ENCODE measurements at places on chromosomes 7 and 10. TPM values are rescaled to one million over a fixed set of nuclear protein-coding genes. Genes with fewer than 3 reads are reported as not detected.

DNA sequence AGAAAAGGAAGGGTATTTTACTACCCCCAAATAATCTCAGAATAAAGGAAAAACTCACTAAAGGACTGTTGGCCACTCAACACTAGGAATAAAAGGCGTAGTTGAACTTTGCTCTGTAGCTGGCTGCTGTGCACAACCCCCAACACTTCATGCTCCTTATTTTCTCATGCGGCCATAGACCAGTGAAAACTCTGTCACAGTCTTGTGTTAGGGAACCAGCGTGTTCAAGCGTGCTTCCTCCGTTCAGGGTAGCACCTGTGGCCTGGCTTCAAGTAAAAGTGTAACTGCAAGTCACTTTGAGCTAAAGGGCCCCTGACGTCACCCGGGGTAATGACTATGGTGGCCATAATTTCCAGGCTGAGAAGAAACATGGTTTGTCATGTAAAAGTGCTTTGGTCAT lies 27.0 kb downstream of the BLNK start:
- no peak overlapping the region for H3K4me3 ChIP-seq
- H3K36me3 ChIP-seq = no peaks in the 10 kb centered on the region
- H3K27ac ChIP-seq = no peak overlapping the region

GRCh38 chr10:8873310-8873709 lies 818.8 kb downstream of the GATA3 start:
- H3K27me3 ChIP-seq = peaks cover 2% of the 10 kb centered on the region
- no peaks in the 10 kb centered on the region for H3K4me1 ChIP-seq
- H3K36me3 ChIP-seq = no peaks in the 10 kb centered on the region
- DNase-seq = no peak
- H3K4me3 ChIP-seq = no peak overlapping the region

DNA sequence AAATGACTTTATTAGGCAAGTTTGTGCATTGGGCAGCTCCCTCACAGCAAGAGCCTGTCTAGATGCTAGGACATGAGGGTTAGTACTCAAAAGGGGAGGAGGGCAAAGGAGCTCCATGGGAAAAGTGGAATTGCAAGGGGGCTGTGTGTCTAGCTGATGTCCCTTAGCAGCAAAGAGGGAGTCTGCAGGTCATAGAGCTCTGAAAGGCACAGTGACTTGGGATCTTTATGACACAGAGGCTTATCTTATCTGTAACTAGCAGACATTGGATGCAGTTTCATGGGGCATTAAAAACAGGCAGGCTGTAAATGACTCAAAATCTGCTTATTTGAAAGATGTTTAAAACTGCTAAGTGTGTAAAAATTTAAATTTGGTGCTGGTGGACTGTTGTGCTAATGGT lies 556.2 kb upstream of the FZD8 start:
- H3K36me3 ChIP-seq = peaks cover 1% of the 10 kb centered on the region
- H3K4me3 ChIP-seq = no peak overlapping the region
- H3K4me1 ChIP-seq = no peaks in the 10 kb centered on the region
- no peak overlapping the region for H3K27ac ChIP-seq
- no peak for DNase-seq
- no peaks in the 10 kb centered on the region for H3K27me3 ChIP-seq

DNA sequence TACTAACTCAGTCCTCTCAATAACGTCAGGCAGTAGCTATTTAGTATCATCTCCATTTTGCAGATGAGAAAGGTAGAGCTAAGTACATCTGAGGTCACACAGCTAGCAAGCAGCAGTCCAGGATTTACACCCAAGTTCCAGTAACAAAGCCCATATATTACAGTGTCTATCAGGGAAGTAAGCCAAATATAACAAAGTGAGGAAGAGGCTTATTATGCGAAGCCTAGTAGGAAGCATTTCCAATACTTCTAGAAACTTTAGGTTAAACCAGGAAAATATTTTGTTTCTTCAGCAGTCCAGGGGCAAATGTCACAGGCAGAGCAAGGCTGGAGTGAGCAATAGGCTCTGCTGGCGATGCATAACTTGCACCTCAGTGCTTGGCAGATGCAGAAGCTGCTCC lies 53.9 kb downstream of the NOC3L start:
- H3K27me3 ChIP-seq = peaks cover 46% of the 10 kb centered on the region
- H3K36me3 ChIP-seq = no peaks in the 10 kb centered on the region
- no peak for DNase-seq
- no peaks in the 10 kb centered on the region for H3K4me1 ChIP-seq
- no peak overlapping the region for H3K4me3 ChIP-seq
- no peak overlapping the region for H3K27ac ChIP-seq

- H3K27me3 ChIP-seq = peaks cover 31% of the 10 kb centered on the region
- H3K4me3 ChIP-seq = no peak overlapping the region
- DNase-seq = no peak
- H3K4me1 ChIP-seq = no peaks in the 10 kb centered on the region
Measured at GRCh38 chr10:10642751-10643150, 374.9 kb upstream of the CELF2 start.

DNA sequence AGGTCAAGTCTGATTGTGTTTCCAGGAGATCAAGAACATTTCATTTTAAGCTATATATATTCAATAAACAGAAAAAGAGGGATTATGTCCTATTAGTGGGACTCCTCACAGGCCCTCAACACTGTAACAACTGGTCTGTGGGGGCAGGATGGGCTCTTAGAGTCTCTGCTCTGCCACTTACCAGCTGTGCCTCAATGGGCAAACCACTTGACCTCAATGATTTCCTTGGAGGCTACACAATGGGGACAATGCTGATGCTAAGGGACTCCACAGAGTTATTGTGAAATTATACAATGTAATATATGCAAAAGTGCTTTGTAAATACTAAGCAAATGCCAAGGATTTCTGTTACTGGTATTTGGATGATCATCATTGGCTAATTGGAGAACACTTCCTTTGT lies 33.2 kb upstream of the MXI1 start:
- H3K36me3 ChIP-seq = no peaks in the 10 kb centered on the region
- H3K27ac ChIP-seq = no peak overlapping the region
- no peak overlapping the region for H3K4me3 ChIP-seq
- no peak for DNase-seq
- peaks cover 14% of the 10 kb centered on the region for H3K4me1 ChIP-seq

The SFTPA1 gene
- total RNA-seq = not detected
